ENCODE measurements at places on chromosomes 11 and 22.

GRCh38 chr11:45149483-45150056, 3.1 kb downstream of the PRDM11 start:
- DNase-seq = no peak

DNA sequence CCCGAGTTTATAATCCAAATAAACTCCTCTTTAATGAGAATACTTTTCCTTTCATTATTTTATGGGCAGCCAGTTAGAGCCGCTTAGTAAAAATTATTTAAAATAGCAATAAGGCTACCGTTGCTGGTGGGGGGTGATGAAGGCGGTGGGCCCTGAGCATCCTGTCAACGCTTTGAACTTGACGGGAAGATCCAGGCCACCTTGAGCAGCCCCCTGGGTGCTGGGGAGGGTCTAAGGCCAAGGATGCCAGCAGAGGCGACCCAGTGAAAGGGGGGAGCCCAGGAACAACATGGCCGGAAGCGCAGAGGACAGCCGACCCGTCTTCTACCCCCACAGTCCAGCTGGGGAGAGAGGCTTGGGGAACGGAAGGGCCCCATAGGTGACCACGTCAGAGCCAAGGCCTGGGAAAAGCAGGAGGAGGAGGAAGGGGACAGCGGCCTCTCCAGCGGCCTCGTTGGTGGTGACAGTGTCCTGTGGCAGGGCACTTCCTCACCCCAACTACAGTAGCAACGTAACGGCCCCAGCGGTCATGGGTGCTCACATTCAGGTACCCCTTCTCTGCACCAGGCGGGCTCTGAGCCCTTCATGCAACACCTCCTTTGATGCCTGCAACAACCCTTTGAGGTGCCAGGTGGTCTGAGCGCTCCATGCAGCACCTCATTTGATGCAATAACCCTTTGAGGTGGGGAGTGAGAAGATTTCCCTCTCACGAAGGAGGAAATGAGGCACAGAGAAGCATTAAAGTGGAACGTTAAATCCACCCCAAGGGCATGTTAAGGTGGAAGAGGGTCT, 695.3 kb downstream of the TBC1D22A start:
- no peak for DNase-seq

DNA sequence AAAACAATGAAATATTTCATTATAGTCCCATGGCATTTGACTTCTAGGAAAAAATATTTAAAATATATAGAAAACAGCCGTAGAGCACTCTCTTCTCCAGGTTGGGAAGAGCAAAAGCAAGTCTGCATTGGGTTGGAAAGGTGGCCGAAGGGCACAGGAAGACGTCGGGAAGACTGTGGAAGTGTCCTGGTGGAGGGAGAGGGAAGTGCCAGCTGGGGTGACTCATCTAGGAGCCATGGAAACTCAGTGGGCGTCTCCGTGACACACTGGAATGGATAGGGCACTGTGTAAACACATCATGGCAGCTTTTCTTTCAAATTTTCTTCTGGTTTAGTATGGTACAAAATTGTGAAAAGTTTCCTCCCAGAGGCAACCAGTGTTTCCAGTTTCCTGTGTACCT, 12.7 kb downstream of the GTPBP1 start:
- DNase-seq = no peak

- no peak for DNase-seq
Measured at GRCh38 chr22:40726514-40726913, 47.2 kb downstream of the MCHR1 start.
